ENCODE measurements at places on chromosomes 5 and 9.

GRCh38 chr5:84287951-84288350 is 96.7 kb downstream of the EDIL3 start:
- no peak for DNase-seq

DNA sequence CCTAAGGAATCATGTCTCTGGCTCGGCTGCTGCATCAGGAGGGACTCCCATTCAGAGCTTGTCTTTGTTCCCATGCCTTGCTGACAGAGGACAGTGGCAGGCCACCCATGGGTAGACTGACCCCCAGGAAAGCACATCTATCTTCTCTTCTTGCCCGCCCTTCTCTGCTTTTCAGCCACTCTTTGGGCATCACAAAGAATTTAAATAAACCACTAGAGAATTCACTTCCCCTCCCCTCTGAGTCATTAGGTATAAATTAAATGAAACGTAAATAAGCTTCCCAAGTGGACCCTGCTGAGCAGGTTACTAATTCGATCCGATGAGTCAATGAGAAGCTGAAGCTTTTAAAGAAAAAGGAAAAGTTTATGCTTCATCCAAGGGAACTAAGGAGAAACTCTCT is 97.0 kb downstream of the DRD1 start:
- no peak for DNase-seq

DNA sequence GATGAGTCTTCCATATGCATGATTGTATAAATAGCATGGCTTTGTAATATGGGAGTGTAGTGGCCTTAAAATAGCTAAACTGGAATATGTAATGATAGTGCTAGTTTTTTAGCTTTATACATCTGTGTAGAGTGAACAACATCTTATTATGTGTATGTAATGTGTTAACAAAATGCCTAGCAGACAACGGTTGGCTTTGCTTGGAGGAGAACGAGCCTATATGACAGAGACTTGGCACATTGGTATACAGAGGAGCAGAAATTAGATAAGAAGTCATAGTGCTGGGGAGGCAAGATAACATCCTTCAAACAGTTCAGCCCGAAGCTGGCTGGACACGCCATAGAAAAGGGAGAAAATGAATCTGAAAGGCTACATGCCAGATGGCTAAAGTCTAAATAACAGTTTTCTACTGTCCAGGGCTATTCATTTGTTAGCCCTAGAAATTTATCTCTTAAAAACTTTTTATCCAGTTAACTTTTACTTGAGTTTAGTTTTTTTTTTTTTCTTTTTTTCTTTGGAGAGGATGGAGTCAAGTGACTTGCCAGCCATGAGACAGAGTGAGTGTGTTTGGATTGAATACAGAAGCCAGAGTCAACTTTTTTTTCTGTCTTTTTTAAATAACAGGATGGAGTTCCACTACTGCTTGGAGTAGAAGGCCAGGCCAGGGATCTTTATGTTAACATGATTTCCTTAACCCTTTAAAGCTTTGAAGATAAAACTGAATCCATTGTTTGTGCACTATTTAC is 214.4 kb upstream of the ACTBL2 start:
- no peak for DNase-seq

- no peak for DNase-seq
These were observed 1107.0 kb upstream of the SEMA6A start for GRCh38 chr5:117681431-117682254.

DNA sequence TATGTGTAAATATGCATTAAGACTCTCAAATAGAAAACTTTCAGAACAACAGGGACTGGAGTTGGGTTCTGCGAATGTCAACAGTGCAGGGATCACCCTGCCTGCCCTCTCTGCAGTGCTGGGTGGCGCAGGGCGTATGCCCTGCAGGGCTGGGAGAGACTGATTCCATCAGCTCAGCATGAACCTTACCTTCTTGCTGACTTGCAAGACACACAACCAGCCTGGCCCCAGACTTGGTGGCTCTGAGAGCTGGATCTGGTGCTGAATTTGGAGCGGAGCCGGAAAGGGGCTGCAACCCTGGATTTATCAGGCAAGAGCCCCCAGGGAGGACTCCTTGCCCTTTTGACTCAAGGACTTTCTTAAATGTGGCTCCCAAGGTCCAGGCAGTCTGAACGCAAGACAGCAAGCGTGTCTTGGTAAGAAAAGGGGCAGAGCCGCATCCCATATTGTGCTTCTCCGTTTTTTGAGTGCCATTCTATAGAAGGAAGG is 376.0 kb upstream of the IRX2 start:
- DNase-seq, result no peak

DNA sequence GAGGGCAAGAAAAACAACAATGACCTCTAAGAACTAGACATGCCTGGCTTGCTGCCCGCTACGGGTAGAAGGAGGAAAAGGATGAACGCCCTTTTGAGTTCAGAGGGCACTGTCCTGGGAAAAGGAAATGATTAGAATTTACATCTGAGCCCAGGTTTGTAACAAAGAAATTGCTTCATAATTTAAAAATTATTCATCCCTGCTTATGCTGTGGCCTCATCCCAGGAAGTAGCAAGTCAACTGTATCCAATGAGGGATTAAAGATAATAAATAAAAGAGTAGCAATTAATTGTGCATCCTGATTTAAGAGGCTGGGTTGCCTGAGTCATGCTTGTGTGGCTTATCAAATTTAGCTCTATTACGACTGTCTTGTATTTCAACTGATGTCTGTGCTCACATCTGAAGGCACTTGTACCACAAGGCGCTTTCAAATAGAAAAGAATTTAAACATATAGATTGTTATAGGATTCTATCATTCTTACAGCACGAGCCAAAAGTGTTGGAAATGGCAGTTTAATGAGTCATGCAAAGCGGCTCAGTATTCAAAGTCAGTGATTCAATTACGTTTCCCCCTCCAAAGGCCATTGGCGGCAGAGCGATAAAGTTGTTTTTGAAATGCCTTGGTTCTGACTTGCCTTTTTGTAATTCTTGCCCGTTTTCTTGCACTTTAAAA is 40.0 kb upstream of the DMRT1 start:
- DNase-seq, result no peak

- DNase-seq, result no peak
These were observed 29.3 kb downstream of the PRELID2 start for GRCh38 chr5:145805819-145806218.

DNA sequence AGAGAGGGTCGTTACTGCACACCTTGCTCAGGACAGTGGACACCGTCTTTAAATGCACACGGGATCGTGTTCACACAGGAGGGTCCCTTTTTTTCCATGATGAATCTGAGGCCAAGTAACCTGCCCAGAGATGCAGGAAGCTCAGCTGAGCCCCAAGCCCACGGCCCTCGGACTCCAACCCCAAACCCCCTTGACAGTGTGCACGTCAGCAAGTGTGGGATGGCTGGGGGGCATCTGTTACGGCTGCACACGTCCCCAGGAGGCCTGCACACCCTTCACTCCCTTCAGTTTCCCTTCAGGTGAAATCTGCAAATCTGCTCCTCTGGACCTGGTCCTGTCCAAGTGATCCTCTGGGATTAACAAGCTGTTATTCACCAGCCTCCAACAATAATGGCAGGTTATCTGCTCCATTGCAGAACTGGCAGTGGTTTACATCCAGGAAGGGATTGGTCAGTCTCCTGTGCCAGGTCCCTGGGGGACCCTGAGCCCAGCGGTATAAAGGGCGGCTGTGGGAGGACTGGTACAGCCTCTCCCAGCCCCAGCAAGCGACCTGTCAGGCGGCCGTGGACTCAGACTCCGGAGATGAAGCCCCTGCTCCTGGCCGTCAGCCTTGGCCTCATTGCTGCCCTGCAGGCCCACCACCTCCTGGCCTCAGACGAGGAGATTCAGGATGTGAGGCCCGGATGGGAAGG is at the start of gene LCN1:
Gene LCN1, plus strand, starts transcription at position 525 of the 692 bp plus-strand sequence. Its CDS starts 58 bp downstream, at position 583.
- DNase-seq, result no peak

DNA sequence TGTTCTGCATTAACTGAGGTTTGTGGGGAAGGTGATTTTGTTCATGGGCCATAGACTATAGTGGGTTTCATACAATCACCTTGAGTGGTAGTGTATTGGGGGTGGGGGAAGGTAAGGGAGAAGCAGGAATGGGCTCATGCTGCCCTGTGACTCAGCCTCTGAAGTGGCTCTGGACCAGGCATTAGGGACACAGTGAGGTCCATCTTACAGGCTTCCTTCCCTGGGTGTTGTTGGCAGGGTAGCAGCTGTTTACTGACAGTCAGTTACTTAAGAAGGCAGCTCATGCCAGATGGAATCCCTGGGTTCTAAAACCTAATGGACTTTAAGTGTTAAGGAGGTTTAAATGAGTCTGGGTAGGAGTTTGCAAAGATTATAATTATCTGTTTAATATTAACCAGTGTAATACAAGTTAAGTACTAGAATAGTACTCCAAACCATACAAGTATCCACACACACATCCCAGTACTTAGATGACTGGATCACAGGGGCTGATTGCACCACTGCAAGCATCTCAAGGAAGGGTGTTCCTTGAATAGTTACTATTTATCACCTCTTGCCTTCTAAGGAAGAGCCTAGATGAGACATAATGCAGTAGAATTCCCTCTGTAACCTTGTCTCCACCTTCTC is 59.3 kb downstream of the CAST start:
- no peak for DNase-seq

- DNase-seq, result no peak
These were observed 458.9 kb upstream of the C9orf72 start for GRCh38 chr9:28032268-28032590.

DNA sequence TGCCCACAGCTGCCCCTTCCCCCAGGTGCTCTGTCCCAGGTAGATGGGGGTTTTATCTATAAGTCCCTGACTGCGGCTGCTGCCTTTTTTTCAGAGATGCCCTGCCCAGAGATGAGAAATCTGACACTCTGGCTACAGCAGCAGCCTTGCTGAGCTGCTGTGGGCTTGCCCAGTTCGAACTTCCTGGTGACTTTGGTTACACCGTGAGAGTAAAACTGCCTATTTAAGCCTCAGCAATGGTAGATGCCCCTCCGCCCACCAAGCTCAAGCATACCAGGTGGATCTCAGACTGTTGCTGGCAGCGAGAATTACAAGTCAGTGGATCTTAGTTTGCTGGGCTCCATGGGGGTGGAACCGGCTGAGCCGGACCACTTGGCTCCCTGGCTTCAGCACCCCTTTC is 56.8 kb downstream of the MINAR2 start:
- no peak for DNase-seq

- no peak for DNase-seq
These were observed 11.9 kb downstream of the ERBIN start for GRCh38 chr5:65938256-65938655.

- no peak for DNase-seq
These were observed 273.5 kb downstream of the CRB2 start for GRCh38 chr9:123629531-123629930.
